ENCODE measurements at places on chromosomes 5 and 9.

DNA sequence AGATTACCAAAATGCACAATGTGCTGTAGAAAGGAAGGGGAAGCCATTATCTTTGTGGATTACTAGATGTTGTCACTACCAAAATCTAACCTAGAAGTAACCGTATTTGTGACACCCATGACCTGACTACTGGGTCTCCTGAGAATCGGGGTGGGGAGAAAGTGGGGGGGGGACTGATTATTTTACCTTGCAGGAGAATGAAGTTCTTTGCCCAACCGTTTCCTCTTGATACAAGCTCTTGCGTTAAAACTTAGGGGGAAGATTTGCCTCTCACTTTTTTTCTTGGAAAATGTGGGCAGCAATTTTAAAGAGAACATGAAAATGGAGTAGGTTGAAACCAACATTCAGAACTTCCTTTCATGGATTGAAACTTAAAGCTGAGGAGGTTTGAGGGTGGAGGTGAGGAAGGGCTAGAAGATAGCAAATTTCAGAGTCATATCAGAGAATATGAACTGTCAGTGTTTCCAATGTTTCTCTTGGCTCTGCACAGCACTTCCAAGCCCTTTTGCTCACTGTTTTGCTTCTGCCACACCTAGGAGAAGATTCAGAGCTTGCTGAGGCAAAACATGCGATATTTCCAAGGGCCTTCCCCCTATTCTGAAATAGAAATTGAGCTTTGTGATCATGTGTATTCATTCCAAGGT, 280.8 kb downstream of the AOPEP start:
- DNase-seq: no peak

- DNase-seq: no peak
These were observed 102.9 kb downstream of the MARCHF11 start for GRCh38 chr5:16076657-16077056.

- DNase-seq: no peak
These were observed 59.6 kb downstream of the ARHGAP26 start for GRCh38 chr5:142829801-142830220.

- no peak for DNase-seq
These were observed 20.2 kb downstream of the EEIG1 start for GRCh38 chr9:127960410-127961154.

DNA sequence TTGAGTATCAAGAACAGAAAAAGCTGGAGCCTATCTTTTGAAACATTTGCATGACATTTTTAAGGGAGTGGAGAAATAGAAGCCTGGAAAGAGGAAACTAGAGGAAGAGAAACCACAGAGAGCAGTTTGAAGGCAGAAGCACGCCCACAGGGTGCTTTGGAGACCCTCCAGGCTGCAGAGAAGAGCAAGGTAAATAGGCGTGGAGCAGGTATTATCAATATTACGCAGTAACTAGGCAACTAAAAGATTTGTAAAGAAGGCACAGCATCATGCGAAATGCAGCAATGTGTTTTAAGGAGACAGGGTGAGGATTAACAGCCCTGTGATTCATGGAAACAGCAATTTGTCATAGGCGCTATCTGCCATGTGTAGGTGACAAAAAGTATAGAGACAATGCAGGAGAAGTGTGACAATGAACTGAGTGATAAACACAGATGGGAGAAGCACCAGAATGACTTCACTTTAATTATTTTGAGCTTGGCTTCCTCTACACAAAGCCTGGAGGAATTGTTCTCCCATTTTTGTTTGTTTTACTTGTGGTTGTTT, 281.2 kb downstream of the BRINP1 start:
- no peak for DNase-seq

DNA sequence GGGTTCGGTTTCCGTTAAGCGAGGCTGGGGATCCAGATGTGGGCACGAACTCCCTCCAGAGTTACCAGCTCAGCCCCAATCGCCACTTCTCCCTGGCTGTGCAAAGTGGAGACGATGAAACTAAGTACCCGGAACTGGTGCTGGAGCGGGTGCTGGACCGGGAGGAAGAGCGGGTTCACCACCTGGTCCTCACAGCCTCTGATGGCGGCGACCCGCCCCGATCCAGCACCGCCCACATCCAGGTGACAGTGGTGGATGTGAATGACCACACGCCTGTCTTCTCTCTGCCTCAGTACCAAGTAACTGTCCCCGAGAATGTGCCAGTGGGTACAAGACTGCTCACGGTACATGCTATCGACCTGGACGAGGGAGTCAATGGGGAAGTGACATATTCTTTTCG, 803 bp downstream of the PCDHGA7 start:
- DNase-seq: no peak

DNA sequence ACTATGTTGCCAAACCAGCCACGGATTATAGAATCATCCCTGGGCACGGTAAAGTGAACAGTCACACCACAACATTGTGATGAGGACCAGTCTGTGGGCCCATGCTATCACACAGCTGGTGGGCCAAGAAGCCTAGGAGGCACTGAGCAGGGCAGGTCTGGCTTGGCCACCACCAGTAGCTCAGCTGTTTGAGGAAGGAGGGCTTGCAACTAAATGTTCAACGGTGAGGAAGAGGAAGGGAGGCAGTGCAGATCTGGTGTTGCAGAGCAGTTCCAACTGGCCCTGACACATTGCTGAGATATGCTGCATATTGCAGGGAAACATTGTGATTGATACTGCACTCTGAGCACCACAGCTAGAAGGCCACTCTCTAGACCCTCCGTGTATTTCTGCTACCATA, 77.9 kb upstream of the ATG10 start:
- DNase-seq: no peak

GRCh38 chr5:93601071-93601801, 18.2 kb downstream of the NR2F1 start:
- DNase-seq: no peak

GRCh38 chr5:132204371-132205135, 23.1 kb downstream of the P4HA2 start:
- DNase-seq: no peak
